ENCODE measurements at places on chromosomes 12 and 14.

DNA sequence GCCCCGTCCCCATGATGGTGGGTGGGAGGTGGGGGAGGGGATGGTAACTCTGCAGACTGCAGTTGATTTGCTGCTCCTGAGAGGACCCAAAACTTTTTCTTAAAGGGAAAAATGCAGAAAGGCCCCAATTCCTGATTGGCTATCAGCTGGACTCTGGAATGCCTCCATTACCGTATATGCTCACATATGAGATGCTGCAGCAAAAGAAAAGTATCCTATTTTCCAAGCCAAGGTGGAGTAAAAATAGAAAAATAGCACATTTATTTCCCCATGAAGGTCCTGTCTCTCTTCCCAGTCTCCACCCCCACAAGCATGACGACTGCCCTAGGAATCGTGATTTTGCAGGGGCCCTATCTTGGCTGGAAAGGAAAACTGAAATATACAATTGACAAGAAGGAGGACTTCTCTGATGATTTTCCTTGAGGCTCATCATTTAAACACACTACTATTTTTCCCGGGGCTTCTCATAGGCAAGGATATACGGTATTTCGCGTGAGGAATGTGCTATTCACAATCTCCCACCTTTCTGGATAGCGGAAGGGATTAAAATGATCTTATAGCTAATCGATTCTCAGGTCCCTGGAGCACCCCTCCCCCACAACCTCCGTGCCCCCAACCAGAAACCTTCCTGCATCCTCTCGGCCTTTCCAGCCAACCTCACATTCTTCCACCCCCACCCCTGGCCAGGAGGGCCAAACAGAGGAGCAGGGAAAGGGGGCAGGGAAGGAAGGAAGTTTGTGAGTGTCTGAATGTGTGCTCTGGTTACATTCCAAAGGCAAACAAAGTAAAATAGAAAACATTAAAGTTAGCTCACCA lies 138.9 kb upstream of the CCND2 start:
- peak; percentile 59 for DNase-seq

DNA sequence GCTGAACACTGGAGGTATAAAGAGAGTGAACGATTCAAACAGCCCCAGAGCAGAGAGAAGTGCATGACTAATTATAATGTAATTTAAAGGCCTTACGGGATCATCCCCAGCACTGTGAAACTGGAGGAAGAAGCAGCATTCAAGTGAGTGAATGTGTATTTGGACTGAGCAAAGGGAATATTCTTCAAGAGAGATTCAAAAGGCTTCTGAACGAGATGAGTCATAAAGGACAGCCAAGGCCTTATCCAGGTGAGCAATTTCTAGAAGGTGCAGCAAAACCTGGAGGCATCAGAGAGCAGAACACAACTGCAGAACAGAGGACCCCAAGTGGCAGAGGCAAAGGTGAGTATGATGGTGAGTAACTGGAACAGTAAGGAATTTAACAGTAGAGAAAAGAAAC lies 127.2 kb downstream of the BCAT1 start:
- DNase-seq = no peak

DNA sequence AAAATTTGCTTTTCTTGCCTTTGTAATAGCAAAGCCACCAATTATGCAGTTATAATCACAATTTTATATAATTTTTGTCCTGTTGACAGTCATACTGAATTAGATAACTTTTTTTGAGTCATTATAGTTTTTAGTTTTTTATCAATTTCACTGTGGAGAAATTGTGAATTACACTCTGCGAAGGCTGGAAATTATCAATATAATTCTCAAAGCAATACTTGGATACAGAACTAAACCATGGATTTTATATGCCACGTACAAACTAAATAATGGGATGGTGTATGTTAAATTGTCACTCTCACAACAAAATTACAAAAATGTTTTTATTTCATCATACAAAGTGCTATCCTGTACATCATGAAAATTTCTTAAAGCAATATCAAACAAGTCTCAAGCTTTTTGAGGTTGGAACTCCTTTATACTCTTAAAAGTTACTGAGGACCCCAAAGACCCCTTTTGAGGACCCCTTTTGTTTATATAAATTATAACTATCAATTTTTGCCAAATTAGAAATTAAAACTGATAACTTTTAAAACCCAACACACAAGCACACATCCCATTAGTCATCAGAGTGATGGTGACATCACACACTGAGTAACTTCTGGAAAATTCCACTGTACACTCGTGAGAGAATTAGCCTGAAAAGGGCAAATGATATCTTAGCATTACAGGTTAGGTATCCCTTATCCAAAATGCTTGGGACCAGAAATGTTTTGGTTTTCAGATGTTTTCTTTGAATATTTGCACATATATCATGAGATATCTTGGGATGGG lies 19.8 kb upstream of the AQP2 start:
- DNase-seq = no peak

DNA sequence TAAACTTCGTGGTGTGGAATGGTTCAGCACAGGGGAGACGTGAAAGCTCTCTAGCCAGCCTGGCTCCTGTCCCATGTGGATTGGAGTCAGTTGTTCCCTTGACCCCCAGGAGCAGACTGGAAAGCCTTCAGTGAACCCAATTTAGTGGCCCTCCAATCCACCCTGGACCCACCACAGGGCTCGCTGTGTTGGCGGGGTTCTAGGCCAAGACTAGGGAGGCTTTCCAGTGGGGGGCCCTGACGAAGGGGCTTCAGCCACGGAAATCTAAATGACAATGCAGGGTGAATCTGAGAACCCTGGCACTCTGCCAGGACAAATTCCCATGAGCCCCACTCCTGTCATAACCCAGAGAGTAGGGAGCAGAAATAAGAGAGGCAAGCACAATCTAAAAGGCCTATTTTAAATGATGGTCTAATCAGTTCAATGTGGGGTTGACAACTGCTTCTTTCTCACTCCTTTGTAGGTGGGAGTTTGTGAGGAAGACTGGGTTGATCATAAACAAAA lies 110.8 kb downstream of the SLC35F4 start:
- peak; percentile 28 for DNase-seq

- no peak for DNase-seq
Observed at GRCh38 chr12:109982210-109982609, 14.0 kb downstream of the GIT2 start.

- no peak for DNase-seq
Observed at GRCh38 chr12:9661720-9662119, 7.8 kb upstream of the CLEC2D start.

DNA sequence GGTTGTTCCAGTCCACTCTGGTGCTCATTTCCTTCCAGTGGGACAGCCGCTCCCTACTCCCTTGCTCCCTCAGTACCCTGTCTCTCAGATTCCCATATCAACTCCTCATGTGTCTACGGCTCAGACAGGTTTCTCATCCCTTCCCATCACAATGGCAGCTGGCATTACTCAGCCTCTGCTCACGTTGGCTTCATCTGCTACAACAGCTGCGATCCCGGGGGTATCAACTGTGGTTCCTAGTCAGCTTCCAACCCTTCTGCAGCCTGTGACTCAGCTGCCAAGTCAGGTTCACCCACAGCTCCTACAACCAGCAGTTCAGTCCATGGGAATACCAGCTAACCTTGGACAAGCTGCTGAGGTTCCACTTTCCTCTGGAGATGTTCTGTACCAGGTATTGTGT lies 69.9 kb downstream of the RAD52 start:
- DNase-seq = no peak

- DNase-seq = no peak
Observed at GRCh38 chr12:85834378-85834777, 1.8 kb downstream of the RASSF9 start.

GRCh38 chr12:105598031-105598430 lies 267.5 kb downstream of the C12orf75 start:
- no peak for DNase-seq

- DNase-seq = peak; percentile 58
Observed at GRCh38 chr12:52126050-52126604, 46.6 kb downstream of the SMIM41 start.

DNA sequence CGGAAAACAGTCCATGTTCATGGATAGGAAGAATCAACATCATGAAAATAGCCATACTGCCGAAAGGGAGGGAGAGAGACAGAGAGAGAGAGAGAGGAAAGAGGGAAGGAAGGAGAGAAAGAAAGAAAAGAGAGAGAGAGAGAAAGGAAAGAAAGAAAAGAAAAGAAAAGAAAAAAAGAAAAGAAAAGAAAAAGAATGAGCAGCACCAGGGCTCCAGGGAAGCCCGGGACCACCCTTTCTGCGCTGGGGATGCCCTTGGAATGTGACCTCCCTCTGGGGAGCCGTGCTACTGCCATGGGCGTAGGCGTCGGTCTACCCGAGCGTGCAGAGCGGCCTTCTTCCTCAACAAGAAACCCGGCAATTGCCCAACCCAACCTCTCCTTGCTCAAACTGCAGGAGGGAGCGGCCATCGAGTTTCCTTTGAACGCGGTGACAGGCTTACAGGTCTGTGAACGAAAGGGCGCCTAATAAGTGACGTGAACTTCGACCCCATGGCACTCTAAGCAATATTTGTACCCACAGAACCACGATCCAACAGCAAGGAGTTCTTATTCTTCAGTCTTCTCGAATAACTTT lies 16.9 kb downstream of the OR6S1 start:
- DNase-seq = peak; percentile 57

DNA sequence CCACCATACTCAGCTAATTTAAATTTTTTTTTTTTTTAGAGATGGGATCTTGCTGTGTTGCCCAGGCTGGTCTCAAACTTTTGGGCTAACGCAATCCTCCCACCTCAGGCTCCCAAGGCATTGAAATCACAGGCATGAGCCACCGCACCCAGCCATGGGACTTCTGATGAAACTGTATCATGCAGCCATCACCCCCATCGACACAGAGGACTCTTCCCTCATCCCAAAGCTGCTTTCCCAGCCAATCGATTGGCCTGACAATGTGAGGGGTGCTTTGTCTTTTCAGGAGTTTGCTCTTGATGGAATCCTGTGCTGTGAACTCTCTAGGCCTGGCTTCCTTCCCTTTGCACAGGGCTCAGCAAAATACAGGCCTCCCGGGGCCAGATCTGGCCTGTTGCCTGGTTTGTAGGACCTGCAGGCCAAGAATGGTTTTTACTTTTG lies 59.6 kb upstream of the NCOR2 start:
- DNase-seq = peak; percentile 57

- no peak for DNase-seq
Observed at GRCh38 chr14:54918427-54918826, 15.8 kb upstream of the GCH1 start.

- DNase-seq = no peak
Observed at GRCh38 chr12:32272465-32272864, 126.9 kb upstream of the FGD4 start.

Measured in eye (tissue), 1 donor.